H54 (cell line): ENCODE measurements at places on chromosomes 3 and 15.

DNA sequence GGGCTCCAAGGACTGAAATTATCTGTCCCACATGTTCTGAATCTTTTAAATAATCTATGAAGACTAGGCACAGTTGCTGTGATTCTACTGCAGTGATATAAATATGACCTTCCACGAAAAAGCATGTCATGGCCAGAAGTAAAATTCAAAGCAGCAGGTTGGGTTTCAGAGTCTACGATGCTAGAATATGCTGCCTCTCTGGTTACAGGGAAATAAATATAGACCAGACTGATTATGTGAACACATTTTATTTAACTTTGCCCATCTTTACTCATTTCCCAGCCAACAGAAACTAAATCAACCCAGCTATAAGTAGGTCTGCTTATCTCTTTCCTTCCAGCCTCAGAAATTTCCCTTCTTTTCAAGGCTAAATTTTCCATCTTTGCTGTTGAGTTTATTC is 19.9 kb upstream of the TM6SF1 start:
- DNase-seq = no peak

GRCh38 chr3:128011140-128011539 is 41.1 kb upstream of the SEC61A1 start:
- DNase-seq = peak; percentile 42

DNA sequence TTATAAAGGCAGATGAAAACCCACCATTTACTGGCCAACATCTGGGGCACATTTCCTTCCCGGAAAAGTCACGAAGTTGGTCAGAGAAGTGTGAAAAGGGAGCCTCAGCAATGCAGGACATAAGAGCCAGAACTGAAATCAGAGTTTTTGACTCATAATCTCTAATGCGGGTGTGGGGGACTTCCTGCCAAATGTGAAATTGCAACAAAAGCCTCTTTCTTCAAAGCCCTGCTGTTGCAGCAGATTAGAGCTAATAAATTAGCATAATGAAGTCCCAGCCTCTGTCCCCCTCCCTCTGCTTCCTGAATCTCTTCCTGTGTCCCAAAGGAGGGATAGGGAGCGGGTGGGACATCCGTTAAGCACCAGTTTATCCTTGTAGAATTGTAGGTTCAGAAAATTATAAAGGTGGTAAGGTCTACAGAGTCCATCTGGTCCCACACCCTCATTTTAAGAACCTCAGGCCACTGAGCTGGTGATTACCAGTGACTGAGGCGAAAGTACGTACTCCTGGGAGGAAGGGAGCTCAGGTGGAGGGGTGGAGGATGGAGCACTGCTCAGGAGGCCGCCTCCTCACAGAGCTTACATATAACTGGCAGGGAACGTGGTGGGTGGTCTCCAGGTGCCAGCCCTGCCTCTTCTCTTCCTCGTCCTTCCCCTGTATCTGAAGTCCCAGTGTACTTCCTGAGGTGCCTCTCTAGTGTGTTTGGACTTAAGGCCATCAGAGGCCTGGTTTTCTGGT is 35.0 kb downstream of the ST6GAL1 start:
- no peak for DNase-seq

DNA sequence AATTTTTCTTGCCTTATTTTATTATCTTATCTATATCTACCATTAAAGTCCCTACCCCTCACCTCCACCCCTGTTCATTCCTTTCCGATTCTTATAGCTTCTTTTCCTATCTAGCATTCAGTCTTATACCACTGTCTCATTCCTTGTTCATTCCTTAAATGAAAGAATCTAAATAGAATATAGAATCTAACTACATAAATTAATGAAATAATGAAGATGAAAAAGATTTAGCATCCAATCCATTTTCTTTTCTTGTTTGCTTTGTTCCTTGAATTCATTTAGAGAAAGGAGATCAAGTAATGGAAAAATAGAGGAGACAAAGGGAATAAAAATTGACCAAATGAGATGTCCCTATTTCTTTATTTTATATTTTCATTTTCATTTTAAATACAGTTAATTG is 67.2 kb downstream of the OPA1 start:
- DNase-seq = no peak

GRCh38 chr3:162141272-162141791 is 644.7 kb downstream of the OTOL1 start:
- no peak for DNase-seq

DNA sequence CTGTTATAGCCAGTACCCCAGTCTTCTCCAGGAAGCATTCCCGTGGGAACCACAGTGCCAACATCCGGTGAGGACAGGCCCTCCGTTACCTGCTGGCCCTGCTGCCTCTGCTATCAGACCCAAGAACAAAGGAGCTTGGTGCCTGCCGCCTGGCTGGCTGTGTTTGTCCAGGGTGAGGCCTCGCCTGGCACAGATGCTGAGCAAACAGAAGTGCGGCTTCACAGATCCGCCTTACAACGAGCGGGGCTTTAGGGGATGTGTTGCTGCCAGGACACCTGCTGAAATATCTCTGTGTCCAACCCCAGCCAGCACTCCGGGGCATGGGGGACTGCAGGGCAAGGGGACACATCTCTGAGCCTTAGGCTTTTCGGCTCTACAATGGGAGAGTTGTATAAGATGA is 2.2 kb upstream of the EPHB3 start:
- no peak for DNase-seq

DNA sequence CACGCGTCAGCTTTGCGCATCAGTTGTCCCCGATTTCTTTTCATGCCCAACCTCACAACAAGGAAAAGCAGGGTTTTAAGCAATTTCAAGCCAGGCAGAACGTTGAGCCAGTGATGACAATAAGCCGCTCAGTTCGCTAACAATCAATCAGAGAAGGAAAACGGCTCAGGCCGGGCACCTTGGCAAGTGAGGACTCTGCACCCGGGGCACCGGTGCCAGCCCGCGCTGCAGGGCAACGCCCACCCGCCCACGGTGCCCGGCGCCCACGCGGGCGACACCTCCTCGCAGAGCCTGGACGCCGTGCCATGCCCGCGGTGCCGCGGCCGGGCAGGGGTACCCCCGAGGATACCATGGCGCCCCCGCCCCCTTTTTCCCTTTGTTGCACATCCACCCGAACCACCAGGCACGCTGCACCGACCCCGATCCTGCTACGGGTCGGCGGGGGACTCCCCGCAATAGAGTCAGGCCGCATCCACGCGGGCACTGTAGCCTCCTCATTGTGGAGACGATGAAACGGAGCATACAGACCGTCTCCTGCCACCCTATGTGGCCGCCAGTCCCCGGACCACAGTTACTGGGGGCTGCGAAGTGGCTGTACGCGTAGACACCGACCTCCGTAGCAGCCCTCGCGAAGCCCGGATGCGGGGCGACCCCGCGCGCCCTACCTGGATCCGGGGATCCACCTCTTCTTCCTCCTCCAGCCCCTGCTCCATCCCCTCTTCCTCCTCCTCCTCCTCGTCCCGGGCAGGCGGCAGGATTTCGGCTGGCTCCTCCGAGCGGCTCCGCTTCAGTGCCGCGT is 581 bp downstream of the SH3BP5 start:
- peak; percentile 21 for DNase-seq

DNA sequence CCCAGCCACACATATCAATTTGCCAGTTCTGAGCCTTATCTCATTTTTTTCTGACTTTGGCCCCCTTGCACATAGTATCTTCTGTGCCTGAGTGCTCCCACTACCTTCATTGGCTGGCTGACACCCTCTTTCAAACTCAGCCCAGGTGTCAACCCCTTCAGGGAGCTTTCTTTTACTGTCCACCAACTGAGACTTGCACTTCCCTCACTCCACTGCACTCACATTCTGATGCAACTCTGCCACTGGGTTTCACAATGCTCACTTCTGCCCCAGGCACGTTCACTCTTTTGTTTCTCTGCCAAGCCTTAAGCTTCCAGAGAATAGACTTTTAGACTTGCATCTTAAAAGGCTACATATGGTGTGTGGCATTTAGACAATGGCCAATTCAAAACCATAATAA is 101.5 kb upstream of the CBLB start:
- DNase-seq = no peak

DNA sequence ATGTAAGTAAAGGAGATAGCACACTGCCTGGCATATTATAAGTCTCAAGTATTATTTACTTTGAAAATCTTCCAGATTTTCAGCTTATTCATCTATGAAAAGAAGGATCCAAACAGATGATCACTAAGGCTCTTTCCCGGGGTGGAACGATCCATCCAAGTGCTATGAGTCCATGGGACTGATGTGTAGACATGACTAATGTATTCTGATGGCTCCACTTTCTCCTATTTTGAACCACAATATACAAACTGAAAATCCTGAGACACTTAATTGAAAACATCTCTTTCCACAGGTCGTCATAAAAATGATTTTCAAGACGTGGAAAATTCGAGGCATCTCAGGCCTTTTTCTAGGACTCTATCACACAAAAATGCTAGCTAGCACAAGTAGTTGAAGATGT is 33.4 kb upstream of the CHRM5 start:
- DNase-seq = no peak
